ENCODE measurements at places on chromosomes 13 and 19.

- no peak for DNase-seq
Observed at GRCh38 chr13:44969551-44970484, 19.5 kb downstream of the NUFIP1 start.

DNA sequence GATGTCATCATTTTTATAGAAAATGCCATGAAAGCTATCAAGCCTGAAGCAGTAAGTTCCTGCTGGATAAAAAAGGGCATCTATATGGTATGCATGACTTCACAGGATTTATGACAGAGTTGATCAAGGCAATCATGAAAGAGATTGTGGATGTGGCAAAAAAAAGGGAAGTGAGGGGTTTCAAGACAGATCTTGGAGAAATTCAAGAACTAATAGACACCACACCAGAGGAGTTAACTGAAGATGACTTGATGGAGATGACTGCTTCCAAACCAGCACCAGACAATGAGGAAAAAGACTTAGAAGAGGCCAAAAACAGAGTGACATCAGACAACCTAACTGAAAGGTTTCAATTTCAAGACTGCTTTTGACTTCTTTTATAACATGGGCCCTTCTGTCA lies 691.1 kb upstream of the SLC10A2 start:
- no peak for DNase-seq

DNA sequence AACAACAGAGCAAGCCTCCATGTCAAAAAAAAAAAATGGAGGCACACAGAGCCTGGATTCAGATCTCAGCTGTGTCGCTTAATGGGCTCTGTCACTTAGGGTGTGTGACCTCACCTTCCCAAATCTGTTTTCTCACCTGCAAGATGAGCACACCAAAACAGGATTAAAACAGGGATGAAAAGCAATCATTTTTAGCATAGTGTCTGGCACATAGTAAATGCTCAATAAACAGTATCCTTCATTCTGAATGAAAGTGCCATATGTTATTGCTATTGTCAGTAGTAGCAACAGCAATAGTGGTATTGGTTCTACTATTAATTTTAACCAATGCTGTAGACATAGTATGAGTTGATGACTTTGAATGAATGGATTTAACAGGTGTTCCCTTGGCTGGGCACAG lies 23.3 kb downstream of the SAMD4B start:
- DNase-seq = no peak

DNA sequence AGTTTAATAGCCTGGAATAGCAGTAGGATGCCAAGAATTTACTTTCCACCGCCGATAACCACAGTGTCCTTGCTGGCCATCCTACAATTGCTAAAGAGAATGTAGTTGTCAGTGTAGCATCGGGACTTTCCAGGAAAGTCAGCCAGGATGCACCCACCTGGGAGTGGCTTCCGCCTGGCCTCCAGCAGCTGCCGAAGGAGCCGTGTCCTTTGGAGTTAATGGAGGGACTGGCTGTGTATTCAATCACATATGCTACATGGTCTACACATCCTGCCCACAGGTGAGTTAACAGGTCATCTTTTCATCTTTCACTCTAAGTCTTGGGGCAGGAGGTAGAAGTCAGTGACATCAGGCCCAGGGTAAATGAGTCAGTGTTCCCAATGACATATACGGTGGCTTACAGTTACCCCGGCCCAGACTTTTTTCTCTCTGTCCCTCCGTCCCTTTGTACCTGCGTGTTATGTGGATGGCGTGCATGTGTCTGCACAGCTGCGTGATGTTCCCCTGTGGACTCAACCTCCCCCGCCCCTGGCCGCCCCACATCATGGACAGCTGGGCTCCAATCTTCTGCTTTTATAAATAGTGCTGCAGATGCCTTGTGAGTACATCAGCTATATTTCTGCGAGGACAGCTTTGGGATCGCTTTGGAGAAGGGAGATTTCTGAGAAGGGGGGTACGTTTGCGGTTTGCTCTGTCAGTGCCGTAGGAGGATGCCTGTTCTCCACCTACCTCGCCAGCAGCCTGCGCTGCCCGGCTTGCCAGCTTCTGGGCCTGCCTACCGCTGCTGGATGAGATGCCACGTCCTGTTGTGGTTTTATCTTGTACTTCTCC lies 63.1 kb downstream of the ATP11A start:
- no peak for DNase-seq

DNA sequence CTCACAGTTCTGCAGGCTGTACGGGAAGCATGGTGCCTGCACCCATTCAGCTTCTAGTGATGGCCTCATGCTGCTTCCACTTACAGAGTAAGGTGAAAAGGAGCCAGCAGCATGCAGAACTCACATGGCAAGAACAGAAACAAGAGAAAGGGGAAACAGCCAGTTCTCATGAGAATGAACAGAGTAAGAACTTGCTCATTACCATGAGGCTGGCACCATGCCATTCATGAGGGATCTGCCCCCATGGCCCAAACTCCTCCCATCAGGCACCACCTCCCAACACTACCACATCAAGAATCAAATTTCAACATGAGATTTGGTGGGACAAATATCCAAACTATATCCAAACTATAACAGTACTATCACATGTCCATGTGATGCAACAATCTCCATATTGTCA lies 72.1 kb downstream of the KATNAL1 start:
- DNase-seq = no peak

GRCh38 chr19:38183251-38183897 lies 40.6 kb downstream of the DPF1 start:
- no peak for DNase-seq

All from CD8-positive, alpha-beta memory T cell (primary cell).